ENCODE measurements at places on chromosomes 12 and 14.

- DNase-seq = no peak
These were observed 2.6 kb upstream of the IFNG-AS1 start for GRCh38 chr12:67986632-67987031.

GRCh38 chr12:61414470-61414869 lies 845.7 kb upstream of the USP15 start:
- no peak for DNase-seq

DNA sequence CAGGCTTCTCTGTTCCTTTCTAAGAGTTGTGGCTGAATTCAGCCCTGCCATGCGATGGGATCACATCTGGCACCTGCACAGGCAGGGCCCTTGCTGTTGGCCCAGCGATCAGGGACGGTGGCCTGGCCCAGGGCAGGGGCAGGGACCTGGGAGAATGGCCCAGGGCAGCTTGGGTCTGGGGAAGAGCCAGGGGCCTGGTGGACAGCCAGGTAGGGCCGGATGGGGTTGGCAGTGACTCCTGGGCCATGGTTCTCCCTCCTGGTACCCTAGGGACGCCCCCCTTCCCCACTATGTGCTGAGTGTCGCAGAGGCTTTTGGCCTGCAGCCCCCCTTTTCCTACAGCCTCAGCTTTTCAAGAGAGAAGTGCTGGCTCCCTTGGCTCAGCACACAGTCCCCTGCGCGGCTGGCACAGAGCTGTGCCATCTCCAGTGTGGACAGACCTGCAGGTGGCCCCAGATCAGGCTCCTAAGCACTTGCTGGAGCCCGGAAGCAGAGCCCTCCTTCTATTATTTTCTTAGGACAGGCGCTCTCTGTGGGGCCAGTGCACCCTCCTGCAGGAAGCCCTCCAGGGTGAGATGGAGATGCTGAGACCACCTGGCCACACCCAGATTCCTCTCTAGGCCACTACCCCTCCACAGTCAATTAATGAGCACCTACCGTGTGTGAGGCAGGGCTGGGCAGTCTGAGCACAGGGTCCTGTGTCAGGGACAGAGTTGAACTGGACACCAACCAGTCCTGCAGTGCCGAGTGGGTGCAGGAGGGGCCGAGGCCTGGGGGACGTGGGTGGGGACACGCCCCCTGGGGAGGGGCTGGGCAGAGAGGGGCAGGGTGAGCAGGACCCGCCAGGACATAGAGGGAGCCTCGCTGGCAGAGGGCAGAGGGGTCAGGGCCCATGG lies 267.6 kb downstream of the ADGRD1 start:
- DNase-seq = no peak

DNA sequence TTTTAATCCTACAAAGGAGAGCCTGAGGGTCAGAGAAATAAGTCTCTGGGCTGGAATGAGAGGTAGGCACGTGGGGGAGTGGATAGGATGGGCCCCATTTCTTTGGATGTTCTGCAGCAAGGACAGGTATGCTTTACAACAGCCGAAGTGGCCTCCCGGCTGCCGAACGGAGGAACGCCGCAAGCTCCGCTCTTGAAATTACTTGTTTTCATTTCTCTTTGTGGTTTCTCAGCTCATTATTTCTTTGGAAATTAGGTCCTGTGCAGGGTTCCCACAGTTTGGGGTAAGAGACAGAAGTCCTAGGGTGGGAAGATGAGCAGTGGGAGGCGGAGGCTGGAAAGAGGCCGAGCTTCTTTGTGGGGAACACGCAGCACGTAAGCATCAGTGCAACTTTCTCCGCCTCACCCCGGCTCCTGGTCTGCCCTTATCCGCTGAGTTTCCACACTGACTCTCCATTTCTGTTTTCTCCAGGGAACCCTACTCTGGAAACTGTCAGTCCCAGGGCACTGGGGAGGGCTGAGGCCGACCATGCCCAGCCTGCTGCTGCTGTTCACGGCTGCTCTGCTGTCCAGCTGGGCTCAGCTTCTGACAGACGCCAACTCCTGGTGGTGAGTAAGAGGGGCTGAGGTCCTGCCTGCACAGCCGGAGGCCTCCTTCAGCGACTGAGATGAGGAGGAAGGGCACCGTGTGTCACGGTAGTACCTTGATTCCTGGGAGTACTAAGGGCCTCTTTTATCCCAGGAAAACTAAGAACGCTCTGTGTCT lies 2.0 kb downstream of the WNT5B start:
- no peak for DNase-seq

DNA sequence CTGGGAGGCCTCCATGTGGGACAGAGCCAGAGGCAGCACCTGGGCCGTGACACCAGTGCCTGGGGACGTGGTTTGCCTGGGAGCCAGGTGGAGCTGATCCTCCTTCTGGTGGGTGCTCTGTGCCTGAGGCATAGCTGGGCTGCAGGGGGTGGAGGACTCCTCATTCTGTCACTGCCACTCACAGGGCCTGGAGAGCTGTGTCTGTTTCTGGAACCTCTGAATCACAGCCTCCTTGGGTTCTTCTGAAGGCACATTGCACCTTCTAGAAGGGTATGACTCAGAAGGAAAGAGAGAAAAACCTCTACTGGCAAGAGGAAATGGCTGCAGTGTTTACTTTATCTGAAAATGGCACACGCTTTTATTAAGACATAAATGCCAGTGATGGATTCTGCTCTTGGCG lies 659.8 kb downstream of the VRK1 start:
- no peak for DNase-seq

- no peak for DNase-seq
These were observed 6.9 kb upstream of the TCL1B start for GRCh38 chr14:95679148-95679815.

DNA sequence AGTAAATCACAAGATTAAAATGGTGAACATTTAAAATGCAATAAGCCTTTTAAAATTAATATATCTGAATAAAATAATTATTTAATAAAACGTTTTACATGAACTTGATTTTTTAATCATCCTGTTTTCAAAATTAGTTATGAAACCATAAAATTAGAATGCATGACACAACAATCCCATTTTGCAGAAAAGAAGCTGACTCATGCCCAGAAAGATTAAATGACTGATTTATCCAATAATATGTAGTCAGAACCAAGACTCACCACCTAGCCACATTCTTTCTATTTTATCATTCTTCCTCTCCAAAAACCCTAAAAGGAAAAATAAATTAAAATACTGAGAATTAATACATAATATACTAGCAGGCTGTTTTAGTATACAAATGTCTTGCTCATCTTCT lies 83.0 kb upstream of the LGR5 start:
- no peak for DNase-seq

DNA sequence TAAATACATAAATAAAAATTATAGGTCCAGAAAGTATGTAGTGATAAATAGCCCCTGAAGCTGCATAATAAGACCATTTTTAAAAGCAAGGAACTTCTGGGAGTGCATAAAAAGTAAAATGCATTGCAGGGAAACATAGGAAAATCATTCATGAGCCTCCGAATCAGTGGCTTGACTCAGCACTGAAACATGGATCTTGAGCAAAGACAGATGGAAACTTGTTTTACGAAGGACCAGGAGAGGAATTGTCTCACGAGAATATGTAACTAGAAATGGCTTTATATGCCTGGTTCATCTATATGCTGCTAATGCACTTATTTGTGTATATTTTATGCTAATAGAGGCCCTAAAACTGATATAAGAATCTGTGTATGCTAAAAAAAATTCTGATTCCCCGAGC lies 14.7 kb downstream of the TMEM30B start:
- no peak for DNase-seq

DNA sequence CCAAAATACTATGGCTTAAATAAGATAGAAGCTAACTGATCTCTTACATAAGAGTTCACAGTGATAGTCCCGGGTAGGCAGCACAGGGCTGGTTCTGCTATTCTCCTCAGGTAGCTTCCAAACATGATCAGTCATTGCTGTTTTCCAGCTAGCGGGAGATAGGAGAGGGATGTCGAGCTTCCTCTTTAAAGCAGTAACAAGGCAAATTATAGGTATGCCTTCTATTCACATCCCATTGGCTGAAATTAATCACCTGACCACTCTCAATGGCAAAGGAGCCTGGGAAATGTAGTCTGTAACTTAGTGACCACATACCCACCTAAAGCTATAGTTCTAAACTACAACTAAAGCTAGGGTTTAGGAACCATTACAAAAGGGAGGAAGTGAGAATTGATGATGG lies 34.5 kb upstream of the VRK1 start:
- no peak for DNase-seq

GRCh38 chr12:129659961-129660622 lies 243.7 kb downstream of the TMEM132D start:
- no peak for DNase-seq

- no peak for DNase-seq
These were observed 426.0 kb downstream of the DAD1 start for GRCh38 chr14:22163051-22163450.

- DNase-seq = no peak
These were observed 145.5 kb upstream of the OTX2 start for GRCh38 chr14:56955745-56956144.

GRCh38 chr12:11943919-11944700 lies 126.6 kb upstream of the BCL2L14 start:
- no peak for DNase-seq

GRCh38 chr12:26133521-26133920 lies 8.7 kb upstream of the BHLHE41 start:
- no peak for DNase-seq

DNA sequence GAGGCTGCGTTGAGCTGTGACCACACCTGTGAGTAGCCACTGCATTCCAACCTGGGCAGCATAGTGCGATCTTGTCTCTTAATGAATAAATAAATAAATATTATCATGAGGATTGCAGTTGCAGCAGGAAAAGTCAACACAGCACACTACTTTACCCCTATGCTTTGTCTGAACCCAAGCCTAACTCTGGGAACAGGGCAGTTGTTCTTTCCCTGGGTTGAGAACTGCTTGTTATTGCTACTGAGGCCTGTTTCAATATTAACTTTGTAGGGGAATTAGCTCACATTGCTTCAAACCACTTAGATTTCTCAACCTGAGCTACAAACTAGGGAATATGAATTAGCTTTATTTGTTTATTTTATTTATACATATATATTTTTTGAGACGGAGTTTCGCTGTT lies 102.5 kb downstream of the SCN8A start:
- DNase-seq = no peak

DNA sequence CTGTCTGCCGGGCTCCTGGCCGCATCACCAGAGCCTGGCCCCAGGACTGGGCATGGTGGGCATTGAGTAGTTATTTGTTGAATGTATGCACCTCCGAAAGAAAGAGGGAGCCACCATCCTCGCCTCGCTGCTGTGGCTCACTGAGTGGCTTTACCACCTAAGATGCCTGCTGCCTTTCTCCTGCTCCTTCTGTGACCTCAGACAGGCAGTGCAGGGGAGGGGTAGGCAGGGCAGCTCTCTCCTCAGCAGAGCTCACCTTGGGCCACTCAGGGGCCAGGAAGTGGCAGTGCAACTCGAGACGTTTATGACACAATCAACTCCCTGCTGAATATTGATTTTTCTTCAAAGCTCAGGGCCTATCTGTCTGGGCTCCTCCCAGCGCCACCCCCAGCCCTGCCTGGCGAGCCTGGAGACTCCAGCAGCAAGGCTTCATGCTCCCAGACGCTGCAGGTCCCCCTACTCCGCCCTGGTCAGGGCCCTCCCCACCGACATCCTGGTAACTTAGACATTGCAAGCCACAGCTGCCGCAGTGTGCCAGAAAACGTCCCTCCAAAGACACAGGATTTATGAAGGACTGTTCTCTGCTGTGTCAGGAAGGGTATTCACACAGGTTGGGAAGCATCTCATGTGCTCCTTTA lies 84.3 kb upstream of the DIO3 start:
- no peak for DNase-seq

DNA sequence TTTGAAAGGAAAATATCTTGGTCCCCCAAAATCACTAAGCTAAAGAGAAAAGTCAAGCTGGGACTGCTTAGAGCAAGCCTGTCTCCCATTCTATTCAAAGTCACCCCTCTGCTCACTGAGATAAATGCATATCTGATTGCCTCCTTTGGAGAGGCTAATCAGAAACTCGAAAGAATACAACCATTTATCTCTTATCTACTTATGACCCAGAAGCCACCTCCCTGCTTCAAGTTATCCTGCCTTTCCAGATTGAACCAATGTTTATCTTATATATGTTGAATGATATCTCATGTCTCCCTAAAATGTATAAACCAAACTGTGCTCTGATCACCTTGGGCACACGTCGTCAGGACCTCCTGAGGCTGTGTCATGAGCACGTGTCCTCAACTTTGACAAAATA lies 14.6 kb upstream of the CCDC196 start:
- DNase-seq = no peak

DNA sequence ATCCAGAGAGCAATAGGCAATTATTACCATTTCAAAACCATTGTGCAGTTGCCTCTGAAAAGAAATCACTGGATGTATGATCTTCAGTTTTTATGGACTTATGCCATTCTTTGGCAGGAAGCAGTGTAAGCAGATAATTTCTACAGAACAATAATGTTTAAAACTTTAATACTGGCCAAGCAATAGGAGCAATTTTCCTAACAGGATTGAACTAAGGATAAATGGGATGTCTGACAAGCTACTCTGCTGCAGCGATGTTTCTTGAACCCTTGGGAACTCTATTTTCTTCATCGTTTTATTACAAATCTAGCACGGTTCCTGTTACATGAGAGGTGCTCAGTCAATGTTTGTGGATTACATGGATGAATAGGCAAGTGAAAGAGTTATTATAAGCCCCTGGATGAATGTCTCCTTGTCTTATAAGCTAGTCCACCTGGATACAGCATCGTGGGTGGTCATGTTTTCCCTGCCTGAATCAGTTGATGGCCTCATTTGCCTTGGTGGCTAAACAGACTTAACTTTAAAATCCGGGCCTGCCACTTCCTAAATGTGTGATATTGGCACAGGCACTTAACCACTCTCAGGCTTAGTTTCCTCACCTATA lies 68.2 kb upstream of the MDM1 start:
- DNase-seq = no peak

GRCh38 chr12:94841177-94841576 lies 162.3 kb downstream of the NDUFA12 start:
- DNase-seq = no peak

- DNase-seq = no peak
These were observed 119.2 kb upstream of the NCOR2 start for GRCh38 chr12:124686370-124687173.

- DNase-seq = no peak
These were observed 235.5 kb downstream of the NELL2 start for GRCh38 chr12:44640427-44641190.

GRCh38 chr12:41564816-41565215 lies 376.7 kb downstream of the PDZRN4 start:
- no peak for DNase-seq

DNA sequence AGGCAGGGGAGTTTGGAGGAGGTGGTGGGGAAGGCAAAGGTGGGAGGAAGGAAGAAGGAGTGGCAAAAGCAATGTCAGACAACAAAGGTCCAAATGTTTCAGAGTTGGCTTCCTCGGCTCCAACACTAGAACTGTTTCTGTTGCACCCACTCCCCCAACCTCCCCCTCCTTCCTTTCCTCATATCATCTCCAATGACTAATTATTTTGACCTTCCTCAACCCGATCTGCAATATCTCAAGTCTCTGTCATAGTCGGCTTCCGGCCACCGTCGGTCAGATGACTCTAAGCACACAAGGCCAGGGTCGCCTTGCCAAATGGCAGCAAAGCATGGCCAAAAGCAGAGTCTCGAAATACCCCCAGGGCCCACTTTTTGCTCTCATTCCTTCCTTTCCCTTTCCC lies 637.0 kb upstream of the TBX3 start:
- no peak for DNase-seq
